ENCODE measurements at places on chromosomes 7 and 10.

DNA sequence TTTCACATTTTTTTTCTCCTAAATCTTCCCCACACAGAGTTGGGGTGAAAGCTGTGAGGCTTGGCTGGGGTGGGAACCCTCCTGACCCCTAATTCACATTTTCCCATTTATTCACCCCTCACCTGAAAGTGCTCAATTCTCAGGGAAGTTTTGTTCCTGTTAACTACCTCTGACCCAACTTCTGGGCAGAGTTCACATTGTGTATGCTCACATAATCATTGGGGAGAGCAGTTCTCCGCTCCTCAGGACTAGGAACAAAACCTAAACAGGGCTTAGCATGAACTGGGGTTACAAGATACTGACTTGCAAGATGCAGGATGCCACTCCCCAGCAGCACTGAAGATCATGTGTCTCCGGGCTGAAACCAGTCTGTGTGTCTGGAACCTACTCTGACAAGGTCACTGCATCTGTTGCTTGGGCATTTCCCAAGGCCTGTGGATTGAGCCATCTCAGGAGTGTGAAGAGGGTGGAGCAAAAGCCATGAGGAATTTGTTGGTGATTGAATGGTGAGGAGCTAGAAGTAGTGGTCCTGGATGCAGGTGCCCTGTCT is 258.1 kb upstream of the IGFBP3 start:
- no peak for DNase-seq

DNA sequence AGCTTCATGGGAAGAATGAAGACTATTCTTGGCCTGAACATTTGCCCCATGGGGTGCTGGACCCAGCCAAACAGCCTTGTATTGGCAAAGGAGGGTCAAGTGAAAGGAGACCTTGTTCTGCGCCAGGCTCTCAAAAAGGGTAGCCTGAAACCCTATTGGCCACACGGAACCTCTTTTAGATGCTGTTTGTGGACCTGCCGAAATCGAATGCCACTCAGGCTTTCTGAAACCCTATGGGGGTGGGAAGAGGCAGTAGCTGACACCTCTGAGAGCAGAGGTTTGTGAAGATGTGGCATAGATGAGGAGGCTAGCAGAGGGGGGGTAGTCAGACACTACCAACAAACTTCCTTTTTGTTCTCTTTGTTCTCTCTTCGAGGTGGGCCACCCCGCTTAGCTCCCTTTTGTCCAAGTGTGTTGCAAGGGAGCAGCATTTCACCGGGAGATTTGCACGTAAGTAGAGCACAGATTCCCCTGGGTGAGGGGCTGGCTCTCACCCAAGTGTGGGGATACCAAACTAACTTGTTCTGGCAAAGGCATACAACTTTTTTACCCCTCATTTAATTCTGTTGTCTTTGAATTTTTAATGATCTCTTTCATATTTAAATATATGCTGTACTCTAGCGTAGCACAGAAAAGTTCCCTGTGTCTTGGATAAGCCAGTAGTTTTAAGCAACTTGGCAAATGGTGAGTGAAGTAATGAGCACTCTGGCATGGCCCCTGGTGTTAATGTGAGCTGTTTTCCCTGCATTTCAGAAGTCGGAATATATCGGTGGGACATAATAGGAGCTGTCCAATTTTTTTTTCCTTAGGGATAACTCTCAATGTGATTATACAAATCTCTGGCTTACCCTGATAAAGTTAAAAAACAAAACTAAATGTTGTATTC is 107.7 kb downstream of the SEPTIN7 start:
- DNase-seq = no peak

GRCh38 chr7:148447221-148447849 is 143.2 kb upstream of the C7orf33 start:
- no peak for DNase-seq

- no peak for DNase-seq
These were observed 2.7 kb upstream of the FEZF1 start for GRCh38 chr7:122307228-122307621.

- no peak for DNase-seq
These were observed 45.4 kb upstream of the GDF10 start for GRCh38 chr10:47254611-47255010.

DNA sequence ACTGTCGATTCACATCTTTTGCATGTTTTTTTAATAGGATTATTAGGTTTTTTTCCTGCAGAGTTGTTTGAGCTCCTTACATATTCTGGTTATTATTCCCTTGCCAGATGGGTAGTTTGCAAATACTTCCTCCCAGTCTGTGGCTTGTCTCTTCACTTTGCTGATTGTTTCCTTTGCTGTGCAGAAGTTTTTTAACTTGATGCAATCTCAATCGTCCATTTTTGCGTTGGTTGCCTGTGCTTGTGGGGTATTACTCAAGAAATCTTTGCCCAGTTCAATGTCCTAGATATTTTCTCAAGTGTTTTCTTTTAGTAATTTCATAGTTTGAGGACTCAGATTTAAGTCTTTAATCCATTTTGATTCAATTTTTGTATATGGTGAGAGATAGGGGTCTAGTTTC is 95.4 kb downstream of the TBXAS1 start:
- DNase-seq = no peak

DNA sequence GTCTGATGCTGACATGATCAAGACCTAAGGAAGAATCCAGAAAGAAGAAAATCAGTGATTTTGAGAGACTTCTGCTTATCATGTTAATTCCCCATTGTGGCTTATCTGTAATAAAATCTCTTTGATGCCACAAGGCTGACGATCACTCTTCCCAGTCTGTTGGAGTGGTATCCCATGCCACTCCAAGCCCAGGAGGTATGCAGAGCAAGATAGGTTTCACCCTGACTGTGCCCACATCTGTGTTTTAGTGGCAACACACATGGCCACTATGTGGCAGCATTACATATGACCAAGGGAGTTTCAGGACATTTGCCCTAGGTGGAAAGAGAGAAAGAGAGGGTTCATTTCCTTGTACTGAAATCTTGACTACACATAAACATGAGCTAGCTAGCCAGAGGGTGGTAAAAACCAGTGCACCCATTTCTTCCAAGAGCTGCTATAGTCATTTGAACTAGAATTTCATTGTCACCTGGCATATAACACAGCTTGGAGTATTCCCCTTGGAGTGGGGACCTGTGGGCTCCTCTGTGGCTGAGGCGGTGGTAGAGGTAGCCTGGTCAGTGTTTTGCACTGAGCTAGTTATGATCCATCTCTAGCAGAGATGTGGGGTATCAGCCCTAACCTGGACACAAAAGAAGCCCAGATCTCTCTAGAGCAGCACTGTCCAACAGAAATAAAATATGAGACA is 20.8 kb downstream of the LAMB4 start:
- DNase-seq = no peak

DNA sequence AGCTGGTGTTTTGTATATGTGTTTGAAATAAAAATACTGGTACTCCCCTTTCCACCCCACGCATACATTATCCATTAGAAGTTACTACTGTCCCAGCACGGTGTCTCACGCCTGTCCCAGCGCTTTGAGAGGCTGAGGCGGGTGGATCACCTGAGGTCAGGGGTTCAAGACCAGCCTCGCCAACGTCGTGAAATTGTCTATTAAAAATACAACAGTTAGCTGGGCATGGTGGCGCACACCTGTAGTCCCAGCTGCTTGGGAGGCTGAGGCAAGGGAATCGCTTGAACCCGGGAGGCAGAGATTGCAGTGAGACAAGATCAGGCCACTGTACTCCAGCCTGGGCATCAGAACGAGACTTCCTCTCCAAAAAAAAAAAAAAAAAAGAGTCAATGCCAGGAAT is 2.7 kb downstream of the HBP1 start:
- DNase-seq = no peak

DNA sequence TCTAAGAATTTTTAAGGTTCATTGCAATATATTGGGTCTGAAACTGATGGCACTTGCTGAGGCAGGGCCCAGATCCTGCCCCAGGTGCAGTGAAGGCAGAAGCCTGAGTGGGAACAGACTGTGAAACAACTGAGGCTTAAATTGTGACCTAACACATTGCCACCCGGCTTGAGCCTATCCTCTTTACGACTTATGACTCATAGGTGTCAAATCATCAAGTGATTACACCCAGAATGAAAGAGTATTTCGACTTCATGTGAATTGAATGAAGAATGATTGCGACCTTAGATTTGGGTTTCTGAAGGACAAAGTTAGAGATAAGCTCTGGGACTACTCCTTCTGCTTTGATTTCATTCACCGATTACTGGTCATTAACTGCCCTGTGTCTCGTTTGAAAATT is 200.9 kb downstream of the CREB5 start:
- no peak for DNase-seq

All from activated CD4-positive, alpha-beta T cell treated with anti-CD3 and anti-CD28 coated beads, Interleukin-2, amount 50 U/mL, for 4 hours (primary cell).